ENCODE measurements at places on chromosomes 11 and 22.

DNA sequence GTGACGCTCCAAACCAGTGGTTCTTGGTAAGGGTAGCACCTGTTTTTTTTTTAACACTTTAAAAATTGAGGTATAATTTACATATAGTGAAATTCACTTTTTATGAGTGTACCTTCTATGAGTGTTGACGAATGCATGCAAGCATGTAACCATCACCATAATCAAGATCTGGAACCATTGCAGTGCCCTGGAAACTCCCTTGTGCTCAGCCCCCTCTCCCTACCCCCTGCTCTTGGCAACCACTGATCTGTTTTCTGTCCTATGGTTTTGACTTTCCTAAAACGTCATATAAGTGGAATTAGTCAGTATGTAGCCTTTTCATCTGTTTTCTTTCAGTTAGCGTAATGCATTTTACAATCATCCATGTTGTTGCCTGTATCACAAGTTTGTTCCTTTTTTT, 212.2 kb downstream of the GRIK4 start:
- no peak for DNase-seq

GRCh38 chr11:114130629-114131277, 71.2 kb downstream of the ZBTB16 start:
- DNase-seq = no peak

- DNase-seq = no peak
Observed at GRCh38 chr11:7196396-7197146, 55.1 kb upstream of the SYT9 start.

GRCh38 chr22:20272700-20273099, 4.6 kb upstream of the RTN4R start:
- DNase-seq = no peak

GRCh38 chr11:71066311-71066710, 186.1 kb downstream of the SHANK2 start:
- no peak for DNase-seq

DNA sequence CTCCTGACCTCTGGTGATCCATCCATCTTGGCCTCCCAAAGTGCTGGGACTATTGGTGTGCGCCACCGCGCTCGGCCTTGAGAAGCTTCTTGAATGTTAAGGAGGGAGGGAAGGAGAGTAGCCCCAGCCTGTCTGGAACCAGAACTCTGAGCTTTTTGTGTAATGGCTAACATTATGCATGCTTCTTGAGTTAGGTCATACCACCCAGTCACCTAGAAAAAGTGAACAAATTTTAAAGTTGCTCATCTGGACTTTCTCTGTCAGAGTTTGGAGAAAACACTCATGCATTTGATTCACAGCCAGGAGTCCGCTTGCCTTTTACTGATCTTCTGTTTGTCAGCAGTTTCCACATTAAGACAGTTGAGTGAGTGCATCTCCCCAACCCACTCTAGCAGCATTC, 82.1 kb downstream of the PPP6R3 start:
- DNase-seq = no peak

DNA sequence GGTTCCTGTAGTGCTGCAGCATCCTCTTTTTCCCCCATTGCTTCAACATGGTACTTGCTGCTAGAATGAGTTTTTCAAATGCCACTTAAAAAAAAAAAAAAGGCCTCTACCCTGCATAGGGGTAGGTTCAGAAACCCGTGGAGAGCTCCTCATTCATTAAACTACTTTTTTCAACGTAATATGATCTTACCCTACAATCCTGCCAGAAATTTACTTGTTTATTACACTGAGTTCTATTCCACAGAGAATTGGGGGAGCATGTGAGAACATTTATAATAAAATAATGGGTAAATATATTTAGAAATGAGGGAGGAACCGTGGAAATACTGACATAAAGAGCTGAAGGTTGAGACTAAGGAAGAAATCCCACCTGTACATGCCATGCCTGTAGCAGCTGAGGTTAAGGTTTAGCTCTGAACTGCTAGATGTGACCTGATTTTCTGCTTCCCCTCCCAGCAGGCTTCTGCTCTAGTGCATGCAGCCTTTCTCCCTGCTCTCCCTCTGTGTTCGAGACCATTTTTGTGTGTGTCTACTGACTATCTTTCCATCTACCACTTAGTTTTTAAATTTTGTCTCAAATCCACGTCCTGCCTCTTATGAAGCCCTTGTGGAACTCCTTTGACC, 225.7 kb downstream of the DDX10 start:
- no peak for DNase-seq

DNA sequence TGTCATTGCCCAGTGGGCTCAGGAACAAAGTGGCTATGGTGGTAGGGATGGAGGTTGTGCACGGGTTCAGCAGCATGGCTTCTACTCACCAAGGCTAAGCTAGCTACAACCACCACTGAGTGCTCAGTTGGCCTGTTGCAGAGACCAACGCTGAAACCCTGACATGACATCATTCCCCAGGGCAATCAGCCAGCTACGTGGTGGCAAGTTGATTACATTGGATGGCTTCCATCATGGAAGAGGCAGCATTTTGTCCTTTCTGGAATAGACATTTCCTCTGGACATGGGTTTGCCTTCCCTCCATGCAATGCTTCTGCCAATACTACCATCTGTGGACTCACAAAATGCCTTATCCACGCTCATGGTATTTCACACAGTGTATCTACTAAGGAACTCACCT, 634.3 kb downstream of the OPCML start:
- DNase-seq = no peak

DNA sequence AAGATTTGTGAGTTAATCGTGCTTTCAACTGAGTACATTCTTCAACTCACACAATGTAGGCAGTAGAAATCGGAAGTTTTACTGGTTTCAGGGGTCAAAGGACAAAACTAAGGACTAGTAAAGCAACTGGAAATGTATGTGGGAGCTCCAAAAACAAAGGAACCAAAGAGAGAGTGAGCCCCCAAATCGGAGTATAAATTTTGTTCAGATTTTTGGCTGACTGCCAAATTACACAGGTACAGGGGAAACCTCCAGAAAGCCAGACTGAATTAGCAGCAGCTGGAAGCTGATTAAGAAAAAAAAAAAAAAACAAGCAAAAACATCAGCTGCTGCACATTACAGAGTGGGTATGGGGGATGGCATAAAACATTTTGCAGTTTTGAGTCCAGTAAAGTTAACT, 75.2 kb upstream of the GNAZ start:
- DNase-seq = no peak

- DNase-seq = no peak
Observed at GRCh38 chr11:120384476-120384875, 48.3 kb downstream of the ARHGEF12 start.

- DNase-seq = no peak
Observed at GRCh38 chr11:86064220-86064803, 4.6 kb downstream of the PICALM start.

GRCh38 chr22:45754822-45755221, 83.2 kb downstream of the ATXN10 start:
- DNase-seq = no peak

Data from activated CD4-positive, alpha-beta T cell treated with anti-CD3 and anti-CD28 coated beads, Interleukin-2, amount 50 U/mL, for 24 hours (primary cell).